ENCODE measurements at places on chromosomes 13 and 19.

DNA sequence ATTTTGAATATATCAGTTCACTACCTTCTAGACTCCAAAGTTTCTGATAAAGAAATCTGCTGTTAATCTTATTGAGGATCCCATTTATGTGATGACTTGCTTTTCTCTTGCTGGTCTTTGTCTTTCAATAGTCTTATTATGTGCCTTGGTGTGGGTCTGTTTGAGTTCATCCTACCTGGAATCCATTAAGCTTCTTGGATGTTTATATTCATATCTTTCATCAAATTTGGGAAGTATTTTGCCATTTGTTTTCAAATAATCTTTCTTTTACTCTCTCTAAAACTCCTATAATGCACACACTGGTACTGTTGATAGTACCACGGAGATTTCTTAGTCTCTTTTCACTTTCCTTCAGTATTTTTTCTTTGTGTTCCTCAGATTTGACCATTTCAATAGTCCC is 24.2 kb upstream of the COG6 start:
- DNase-seq, result no peak

DNA sequence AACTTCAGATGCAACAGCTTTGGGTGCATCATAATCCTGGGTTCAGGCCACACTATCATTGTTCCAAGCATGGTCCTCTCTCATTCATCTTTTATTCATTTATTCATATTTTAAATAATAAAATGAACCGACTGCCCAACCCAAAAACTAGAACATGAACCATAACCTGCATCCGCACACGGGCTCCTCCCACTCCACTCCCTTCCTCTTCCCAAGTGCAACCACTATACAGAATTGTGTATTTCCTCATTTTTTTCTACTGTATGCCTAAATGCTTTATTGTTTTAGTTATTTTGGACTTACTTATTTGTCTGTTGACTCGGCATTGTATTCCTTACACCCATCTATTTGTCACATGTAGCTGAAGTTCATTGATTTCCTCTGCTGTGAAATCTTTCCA is 30.7 kb upstream of the POMP start:
- DNase-seq, result no peak

GRCh38 chr13:73696271-73696670 is 437.9 kb downstream of the KLF12 start:
- DNase-seq, result no peak

- DNase-seq, result peak; percentile 66
Observed at GRCh38 chr13:113951246-113951999, 22.5 kb downstream of the C13orf46 start.

DNA sequence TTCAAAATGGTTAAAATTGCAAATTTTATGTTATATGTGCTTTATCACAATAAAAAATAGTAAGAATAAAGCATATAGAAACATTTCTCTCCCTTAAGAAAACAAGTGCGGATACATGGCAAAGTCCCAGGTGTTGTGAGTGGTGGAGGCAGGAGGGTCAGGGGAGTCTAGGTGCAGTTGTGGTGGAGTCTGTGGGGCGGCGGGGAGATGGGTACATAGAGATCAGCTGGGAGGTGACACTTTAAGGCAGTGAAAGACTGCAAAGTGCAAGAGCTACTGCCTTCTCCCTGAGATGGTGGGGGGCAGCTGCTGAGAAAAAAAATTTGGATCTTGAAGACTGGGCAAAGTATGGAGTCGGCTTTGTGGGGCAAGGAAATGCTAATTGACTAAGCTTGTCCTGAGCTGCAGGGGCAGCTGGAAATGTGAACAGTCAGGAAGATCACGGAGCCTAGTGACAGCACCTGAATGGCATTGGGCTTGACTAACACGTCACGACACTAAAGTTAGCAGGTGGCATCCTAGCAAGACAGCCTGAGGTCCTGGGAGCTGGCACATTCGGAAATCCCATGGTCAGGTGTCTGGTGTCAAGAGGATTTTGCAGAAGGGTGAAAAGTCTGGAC is 72.9 kb upstream of the IRS2 start:
- DNase-seq, result no peak

- no peak for DNase-seq
Observed at GRCh38 chr19:20067943-20068342, 9.9 kb upstream of the ZNF90 start.

DNA sequence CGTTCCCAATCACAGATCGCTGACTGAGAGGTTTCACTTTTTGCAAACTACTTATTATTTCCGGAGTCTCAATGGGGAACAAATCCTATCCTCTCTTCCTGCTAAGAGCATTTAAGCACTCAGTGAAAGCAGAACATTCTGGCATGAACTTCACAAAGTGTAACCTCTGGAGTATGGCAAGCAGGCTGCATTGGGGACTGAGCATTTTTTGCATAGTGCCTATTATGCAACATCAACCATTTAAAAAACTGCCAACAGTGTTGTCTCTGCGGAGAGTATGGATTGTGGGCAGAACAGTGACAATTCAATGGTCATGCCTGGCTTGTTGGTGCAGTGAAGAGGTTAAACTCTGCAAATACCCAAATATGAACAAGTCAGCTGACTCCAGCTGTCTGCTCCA is 484.6 kb downstream of the OLFM4 start:
- no peak for DNase-seq

GRCh38 chr13:23956106-23956505 is 58.8 kb upstream of the C1QTNF9B start:
- no peak for DNase-seq

DNA sequence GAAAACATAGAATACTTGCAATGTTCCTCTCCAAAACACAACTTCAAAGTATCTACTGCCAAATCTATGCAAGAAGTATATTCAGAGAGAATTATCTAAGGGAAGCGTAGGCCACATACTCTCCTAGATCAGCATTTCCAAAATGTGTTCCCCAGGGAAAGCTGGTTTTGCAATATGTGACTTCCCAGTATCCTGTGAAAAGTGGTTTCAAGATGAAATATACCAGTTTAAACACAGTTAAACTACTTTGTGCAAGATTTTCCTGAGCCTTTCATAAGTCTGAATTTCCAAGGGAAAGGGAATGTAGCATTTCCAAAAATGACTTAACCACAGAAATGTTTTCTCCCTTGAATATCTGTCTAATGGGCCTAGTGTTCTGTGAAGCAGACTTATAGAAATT is 7.6 kb downstream of the STARD13 start:
- no peak for DNase-seq

GRCh38 chr13:46953941-46954340 is 57.1 kb upstream of the HTR2A start:
- DNase-seq, result no peak

- DNase-seq, result no peak
Observed at GRCh38 chr13:69010789-69011188, 1096.8 kb upstream of the ATXN8OS start.

DNA sequence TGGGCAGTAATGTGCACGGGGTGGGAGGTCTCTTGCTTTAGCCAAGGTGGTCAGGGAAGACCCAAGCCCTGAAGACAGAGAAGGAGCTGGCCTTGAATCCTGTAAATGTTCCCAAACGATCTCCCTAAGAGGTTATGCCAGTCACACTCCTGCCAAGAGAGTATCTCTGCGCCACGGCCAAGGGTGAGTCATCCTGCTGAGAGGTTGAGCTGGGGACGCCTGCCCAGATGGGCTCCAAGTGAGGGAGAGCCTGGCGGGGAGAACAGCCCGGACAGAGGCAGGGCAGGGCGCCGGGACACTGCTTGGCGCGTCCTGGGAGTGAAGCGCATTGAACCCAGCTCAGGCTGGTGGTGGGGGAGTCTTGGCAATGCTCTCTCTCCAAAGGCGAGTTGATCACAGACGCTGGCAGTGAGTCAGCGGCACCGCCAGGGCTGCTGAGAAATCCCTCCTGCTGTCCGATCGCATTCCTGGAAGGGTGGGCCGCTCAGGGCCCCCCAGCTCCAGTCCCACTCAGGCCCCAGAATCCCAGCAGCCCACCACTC is 16.4 kb downstream of the SULT2B1 start:
- DNase-seq, result no peak

- peak; percentile 67 for DNase-seq
Observed at GRCh38 chr19:737591-738093, 13.3 kb upstream of the MISP start.

GRCh38 chr13:46934749-46935148 is 37.9 kb upstream of the HTR2A start:
- no peak for DNase-seq

GRCh38 chr13:53885997-53886396 is 857.4 kb downstream of the OLFM4 start:
- DNase-seq, result no peak

DNA sequence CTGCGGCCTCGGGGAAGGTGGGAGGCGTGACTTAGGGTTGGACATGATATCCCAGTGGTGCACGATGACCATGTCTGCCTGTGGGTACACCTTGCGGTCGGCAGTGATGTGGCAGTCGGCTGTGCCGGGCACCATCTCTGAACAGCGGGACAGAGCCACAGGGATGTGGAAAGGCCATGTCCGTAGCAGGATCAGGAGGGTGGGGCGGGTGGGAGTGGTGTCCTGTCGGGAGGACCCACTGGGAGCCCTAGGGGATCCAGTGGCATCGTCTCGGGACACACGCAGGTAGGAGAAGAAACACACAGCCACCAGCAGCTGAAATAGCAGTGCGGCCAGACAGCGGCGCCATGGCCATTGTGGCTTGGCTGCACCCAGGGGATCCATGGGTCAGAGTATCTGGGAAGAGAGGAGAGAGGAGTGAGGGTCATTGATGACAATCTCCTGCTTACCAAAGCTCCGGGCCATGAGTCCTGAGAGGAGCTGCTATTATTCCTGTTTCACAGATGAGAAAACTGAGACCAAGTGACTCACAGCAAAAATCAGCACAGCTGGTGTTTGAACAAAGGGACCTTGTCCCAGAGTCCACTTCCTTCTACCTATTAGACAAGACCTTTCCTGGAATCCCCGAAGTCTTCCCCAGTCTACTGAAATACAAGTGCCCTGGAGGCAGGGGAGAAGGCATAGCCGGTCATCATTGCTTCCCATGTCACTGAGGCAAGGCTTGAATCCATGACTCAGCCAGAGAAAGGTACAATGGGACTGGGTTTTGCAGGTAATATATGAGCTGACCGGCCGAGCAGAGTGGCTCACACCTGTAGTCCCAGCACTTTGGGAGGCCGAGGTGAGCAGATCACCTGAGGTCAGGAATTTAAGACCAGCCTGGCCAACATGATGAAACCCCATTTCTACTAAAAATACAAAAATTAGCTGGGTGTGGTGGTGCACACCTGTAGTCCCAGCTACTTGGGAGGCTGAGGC is 5.2 kb upstream of the FUT6 start:
- DNase-seq, result no peak

DNA sequence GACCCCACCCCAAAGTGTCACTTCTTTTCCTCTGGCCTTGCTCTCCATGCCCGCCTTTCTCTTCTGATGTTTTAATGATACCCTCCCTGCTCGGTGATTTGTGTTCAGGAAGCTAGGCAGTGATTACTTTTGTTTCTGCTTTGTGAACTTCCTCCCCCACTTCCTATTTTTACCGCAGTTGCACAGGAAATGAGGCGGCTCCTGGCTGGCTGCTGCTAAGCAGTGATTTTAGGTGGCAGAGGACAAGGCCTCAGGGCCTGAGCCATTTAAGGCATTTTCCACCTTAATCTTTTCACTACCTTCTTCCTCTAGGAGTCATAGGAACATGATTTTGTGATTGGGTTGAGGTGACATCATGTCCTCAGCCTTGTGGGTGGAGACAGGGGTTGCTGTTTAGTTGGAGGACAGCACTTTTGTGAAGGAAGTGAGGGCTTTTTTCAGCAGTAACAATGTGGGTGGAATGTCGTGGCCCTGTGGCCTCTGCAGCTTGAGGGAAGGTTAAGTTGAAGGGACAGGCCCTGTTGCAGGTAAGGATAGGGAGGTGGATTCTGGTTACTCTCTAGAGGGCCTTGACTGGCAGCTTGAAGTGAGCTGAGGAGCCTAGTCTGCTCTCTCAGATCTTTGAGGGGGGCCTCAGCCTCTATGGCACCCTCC is 15.7 kb downstream of the GARRE1 start:
- peak; percentile 83 for DNase-seq

GRCh38 chr13:76796851-76797250 is 89.4 kb downstream of the KCTD12 start:
- DNase-seq, result no peak

- no peak for DNase-seq
Observed at GRCh38 chr13:45401314-45401713, 16.9 kb downstream of the SLC25A30 start.

GRCh38 chr13:25170554-25171111 is 1.5 kb downstream of the AMER2 start:
- DNase-seq, result no peak

GRCh38 chr19:15452111-15453047 is 2.6 kb upstream of the WIZ start:
- DNase-seq, result peak; percentile 30

- no peak for DNase-seq
Observed at GRCh38 chr13:110341445-110342244, 34.6 kb downstream of the COL4A2 start.

- no peak for DNase-seq
Observed at GRCh38 chr19:10854350-10855089, 6.3 kb downstream of the C19orf38 start.

DNA sequence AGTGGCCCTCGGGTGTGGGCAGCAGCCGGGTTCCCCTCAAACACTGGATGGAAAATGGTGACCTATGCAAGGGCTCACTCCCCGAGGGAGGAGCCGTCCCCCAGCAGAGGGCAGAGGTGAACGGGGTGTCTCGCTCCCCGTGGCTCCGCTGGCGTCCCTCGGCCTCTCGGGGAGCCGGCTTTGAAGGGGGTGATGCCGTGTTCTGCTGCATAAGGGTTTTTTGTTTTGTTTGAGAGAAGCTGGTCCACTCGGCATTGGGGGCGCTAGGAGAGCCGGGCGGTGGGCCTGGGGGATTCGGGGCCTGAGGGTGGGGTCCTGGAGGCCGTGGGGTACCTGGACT is 4.0 kb downstream of the EFNA2 start:
- DNase-seq, result no peak

DNA sequence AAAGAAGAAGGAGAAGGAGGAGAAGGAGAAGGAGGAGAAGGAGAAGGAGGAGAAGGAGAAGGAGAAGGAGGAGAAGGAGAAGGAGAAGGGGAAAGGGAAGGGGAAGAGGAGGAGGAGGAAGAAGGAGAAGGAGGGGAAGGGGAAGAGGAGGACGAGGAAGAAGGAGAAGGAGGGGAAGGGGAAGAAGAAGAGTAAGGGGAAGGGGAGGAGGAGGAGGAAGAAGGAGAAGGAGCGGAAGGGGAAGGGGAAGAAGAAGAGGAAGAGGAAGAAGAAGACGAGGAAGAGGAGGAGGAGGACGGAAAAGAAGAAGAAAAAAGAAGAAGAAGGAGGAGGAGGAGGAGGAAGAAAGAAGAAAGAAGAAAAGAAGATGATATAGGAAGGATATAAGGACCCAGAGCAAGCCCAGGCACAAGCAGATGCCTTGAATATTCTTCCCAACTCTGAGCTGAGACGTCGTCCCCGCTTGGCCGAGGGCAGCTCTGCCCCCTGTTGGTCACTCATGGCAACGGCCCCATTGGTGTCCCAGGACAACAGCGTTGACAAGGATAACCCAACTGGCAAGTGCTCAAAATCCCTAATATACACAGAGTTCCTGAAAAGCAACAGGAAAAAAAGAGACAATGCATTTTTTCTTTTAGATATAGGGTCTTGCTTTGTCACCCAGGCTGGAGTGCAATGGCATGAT is 30.6 kb upstream of the IGSF23 start:
- DNase-seq, result peak; percentile 29
